ENCODE measurements at places on chromosomes 7 and 10.
A peak's percentile ranks its signal among the peaks of the same experiment; 100 is the strongest.

DNA sequence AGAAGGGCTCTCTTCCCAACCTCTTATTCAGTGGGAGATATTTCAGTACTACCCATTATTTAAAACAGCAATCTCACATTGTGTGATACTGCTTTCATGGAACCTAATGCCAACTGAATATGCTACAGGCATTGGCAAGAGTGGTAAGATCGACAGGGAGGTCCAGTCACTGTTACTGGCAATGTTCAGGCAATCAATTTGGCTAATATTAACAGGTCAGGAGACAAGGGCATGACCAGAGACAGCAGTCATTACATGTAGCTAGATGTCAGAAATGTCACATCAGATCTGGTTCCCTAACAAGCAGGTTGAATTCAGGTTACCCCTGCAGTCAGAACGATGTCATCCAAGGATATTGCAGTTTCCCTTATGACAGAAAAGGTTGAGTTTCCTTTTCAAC is 129.4 kb downstream of the ARHGAP12 start:
- no peak for DNase-seq

DNA sequence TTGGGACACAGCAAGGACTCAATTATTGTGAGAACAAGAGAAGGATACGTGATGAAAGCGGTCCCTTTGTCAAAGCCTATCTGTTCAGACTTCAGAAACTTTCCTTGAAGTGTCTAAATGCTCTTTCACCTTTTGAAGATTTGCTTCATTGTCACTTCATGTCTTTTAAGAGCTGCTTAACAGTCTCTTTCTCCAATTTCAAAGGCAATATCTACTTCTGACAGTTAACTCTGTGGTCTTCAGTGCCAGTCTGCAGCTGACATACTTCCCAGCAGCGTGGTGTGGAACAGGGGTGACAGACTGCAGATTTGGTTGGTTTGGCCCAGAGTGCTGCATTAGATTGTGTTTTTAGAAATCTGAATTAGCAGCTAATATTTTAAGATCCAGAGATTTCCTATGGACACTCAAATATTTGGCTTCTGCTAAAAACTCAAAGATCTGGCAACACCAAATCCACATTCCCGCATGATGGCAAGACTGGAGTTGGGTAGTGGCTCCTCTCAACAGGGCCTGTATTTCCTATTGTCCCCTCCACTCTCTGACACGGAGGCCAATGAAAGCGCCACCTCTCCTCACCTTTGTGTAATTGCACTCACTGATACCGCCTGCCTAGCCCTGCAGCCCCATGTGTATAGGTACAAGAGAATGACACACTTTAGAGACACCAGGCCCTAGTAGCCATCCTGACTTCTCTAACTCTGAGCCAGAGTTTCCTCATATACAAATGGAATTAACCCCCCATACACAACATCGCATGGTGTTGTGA is 11.5 kb downstream of the SCRN1 start:
- no peak for DNase-seq

DNA sequence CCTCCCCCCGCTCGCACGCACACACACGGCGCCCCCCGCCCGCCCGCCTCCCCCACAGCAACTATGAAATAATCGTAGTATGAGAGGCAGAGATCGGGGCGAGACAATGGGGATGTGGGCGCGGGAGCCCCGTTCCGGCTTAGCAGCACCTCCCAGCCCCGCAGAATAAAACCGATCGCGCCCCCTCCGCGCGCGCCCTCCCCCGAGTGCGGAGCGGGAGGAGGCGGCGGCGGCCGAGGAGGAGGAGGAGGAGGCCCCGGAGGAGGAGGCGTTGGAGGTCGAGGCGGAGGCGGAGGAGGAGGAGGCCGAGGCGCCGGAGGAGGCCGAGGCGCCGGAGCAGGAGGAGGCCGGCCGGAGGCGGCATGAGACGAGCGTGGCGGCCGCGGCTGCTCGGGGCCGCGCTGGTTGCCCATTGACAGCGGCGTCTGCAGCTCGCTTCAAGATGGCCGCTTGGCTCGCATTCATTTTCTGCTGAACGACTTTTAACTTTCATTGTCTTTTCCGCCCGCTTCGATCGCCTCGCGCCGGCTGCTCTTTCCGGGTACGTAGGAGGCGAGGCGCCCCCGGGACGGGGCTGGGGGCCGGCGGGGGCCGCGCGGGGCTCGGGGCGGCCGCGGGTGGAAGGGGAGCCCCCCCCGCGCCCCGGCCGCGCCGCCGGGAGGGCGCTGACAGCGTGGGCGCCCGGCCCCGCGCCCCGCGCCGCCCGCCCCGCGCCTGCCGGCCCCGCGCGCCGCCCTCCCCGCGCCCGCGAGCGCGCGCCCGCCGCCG is 441 bp downstream of the BMI1 start:
- DNase-seq, result peak; percentile 58

- no peak for DNase-seq
These were observed 76.1 kb downstream of the ADD3 start for GRCh38 chr10:110083884-110084283.

DNA sequence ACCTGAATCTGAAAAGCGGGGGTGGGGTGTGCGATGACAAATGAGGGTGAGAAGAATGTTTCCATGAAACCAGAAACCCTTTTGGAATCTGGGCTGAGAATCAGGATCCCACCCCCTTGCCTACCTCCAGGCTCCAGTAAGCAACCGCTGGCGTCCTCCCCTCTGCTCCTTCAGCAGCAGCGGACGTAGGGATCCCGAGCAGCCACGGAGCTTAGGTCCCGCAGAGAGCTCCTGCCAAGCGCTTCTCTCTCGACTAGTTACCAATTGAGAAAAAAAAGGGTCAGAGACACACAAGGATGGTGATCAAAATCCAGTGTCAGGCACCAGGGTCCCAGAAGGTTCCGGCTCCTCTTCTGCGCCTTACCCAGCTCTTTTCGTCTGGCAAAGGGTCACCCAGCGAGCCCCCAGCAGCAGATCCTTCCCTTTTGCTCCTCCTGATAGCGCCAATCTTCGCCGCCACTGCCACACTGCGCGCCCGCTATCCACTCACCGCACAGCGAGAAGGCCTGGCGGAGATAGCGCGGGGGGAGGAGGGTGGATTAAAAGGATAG is 733.5 kb downstream of the ZWINT start:
- DNase-seq, result no peak
